ENCODE measurements at places on chromosomes 1 and 21.

DNA sequence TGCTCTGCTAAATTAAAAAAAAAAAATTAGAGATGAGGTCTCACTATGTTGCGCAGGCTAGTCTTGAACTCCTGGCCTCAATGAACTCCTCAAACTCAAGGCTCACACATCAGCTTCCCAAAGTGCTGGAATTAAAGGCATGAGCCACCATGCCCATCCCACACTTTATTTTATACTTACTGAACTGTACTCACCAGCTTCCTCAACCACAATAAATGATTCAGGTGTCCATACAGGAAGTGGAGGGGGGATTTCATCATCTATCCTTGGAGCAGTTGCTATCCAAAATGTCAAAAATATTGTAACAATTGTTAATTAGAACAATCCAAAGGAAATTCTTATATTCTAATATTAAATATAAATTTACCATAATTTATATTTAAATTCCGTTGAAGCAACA, 22.4 kb upstream of the RSBN1 start:
- H3K4me3 ChIP-seq = no peak overlapping the region
- H3K27me3 ChIP-seq = no peaks in the 10 kb centered on the region
- no peaks in the 10 kb centered on the region for H3K36me3 ChIP-seq
- no peaks in the 10 kb centered on the region for H3K4me1 ChIP-seq
- DNase-seq = no peak

GRCh38 chr1:36528361-36529349, 45.9 kb upstream of the CSF3R start:
- no peak overlapping the region for H3K27ac ChIP-seq
- H3K4me3 ChIP-seq = no peak overlapping the region
- H3K4me1 ChIP-seq = no peaks in the 10 kb centered on the region
- H3K27me3 ChIP-seq = peaks cover 11% of the 10 kb centered on the region
- H3K36me3 ChIP-seq = no peaks in the 10 kb centered on the region
- DNase-seq = no peak

DNA sequence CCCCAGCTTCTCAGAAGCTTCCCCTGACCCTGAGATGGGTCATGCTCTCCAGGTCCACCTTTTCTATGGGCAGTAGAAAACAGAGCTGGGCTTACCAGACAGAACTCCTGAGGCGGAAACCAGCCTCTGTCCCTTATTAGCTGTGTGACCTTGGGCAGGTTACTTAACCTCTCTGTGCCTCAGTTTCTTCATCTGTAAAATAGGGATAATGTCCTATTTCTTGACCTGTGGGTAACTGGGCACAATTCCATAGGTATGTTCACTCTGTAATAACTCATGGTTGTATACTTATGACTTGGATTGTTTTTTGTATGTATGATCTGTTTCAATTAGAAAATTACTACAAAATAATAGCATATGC, 57.1 kb upstream of the EDN2 start:
- no peak for DNase-seq
- no peak overlapping the region for H3K27ac ChIP-seq
- peaks cover 4% of the 10 kb centered on the region for H3K36me3 ChIP-seq
- H3K27me3 ChIP-seq = no peaks in the 10 kb centered on the region

- H3K4me3 ChIP-seq = no peak overlapping the region
- H3K36me3 ChIP-seq = no peaks in the 10 kb centered on the region
- H3K27me3 ChIP-seq = no peaks in the 10 kb centered on the region
- peak; percentile 92 for DNase-seq
- H3K4me1 ChIP-seq = peaks cover 6% of the 10 kb centered on the region
- H3K27ac ChIP-seq = no peak overlapping the region
These were observed 62.0 kb upstream of the RASAL2 start for GRCh38 chr1:178031856-178032320.

DNA sequence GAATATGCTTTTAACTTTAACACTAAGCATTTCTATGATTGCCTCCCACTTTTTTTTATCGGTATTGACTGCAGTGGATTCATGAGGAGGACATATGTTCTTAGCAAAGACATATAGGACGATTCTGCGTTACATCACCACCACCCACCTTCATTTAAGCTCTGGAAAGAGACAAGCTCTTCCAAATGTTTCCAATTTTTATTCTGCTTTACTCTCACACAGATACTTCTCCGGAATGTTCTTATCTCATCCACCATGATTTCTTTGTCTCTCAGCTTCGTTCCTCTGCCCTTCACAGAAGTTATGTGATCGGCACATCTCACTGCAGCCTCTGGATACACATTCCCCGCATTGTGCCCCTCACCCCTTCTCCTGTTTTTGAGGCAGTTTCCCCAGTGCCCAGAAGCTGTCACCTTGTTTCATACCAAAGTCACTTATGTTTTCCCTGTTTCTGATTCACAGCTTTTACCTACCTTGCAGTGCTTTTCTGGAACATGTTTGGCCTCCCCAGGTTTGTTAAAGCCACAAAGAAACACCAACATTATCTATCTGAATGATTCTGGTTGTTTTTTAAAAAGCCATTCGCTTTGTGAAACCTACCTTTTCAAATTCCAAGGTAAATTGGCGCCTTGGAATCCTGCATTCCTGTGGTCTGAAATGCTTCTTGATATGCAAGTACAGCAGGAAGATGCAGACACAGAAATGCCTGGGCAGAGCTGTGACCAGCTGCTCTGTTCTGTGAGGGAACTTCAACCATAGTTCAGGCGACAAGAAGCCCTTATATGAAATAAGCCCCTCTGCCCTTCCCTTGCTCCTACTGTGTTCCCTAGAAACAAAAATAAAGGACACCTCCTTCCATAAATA, 1020.2 kb downstream of the TTLL7 start:
- H3K27me3 ChIP-seq = no peaks in the 10 kb centered on the region
- no peak overlapping the region for H3K4me3 ChIP-seq
- H3K36me3 ChIP-seq = no peaks in the 10 kb centered on the region
- H3K4me1 ChIP-seq = peaks cover 2% of the 10 kb centered on the region

- H3K4me1 ChIP-seq = no peaks in the 10 kb centered on the region
- H3K27ac ChIP-seq = no peak overlapping the region
- DNase-seq = no peak
- H3K27me3 ChIP-seq = no peaks in the 10 kb centered on the region
- no peaks in the 10 kb centered on the region for H3K36me3 ChIP-seq
These were observed 1356.6 kb upstream of the ADGRL2 start for GRCh38 chr1:80444171-80444570.

All from suprapubic skin (tissue), 4 donors.